ENCODE measurements at places on chromosomes 12 and 14.

DNA sequence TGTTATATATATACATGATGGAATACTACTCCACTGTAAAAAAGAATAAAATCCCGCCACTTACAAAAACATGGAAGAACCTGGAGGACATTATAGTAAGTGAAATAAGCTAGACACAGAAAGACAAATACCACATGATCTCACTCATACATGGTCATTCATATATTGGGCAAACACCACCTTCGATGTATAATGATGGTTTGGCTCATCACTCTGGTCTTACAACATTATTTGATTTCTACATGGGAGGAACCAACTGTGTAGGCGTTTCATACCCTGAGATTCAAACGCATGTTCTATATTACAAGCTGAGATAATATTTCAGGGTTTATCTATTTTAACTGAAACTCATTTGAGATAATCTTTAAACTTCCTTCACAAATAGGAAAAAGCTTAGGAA is 48.3 kb downstream of the ABCD2 start:
- no peak for DNase-seq

DNA sequence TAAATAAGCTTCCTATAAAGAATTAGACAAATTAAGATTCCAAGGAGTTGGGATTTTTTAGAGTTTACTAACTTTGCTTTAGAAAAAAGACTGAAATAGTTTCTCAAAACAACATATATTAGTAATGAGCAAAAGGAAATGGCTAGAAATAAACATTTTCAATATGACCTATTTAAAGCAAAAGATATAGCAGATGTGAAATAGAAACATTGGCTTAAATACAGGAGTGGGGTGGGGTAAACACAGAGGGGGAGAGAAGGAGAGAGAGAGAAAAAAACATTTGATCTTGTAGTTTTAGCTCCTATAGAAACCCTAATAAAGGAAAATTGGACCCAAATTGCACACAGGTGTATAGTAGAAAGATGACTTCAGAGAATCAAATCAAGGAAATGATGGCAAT is 794.5 kb downstream of the MED13L start:
- DNase-seq: no peak

DNA sequence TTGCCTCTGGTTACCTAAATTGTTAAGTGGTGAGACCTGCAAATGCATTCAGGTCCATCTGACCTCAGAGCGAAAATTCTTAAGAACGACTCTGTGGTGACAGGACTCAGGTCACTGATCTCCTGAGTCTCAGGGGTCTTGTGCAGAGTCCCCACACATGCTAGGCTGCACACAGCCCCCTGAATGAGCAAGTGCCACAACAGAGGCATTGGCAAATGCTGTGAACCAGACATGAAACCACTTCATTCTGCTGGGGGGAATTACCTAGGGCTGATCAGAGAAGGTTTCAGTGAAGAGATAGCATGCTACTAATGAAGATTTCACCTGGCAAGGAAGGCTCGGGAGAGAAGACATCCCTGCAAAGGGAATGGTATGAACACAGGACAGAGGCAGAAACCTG is 281.6 kb downstream of the ITPR2 start:
- DNase-seq: no peak

GRCh38 chr12:65505386-65506121 is 227.1 kb downstream of the MSRB3 start:
- DNase-seq: no peak

- no peak for DNase-seq
Measured at GRCh38 chr14:89912667-89913211, 41.8 kb downstream of the EFCAB11 start.

GRCh38 chr12:114744691-114745090 is 60.7 kb upstream of the TBX3 start:
- DNase-seq: no peak

GRCh38 chr14:100914597-100915021 is 11.1 kb upstream of the RTL1 start:
- DNase-seq: no peak

DNA sequence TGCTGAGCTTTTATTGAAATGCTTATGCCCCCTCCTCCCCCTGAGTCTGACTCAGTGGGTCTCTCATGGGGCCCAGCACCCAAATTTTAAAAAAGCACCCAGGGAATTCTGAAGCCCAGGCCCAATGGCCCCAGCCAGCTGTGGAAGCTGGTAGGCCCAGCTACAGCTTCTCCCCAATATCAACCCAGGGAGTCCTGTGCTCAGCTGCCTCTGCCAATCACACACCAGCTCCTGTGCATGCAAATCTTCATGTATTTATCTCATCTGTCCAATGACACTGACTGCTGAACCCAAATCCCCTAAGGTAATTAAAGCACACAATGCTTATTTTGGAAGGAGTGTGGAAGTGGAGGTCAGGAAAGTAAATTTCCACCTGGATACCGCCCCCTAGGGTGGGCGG is 76.3 kb downstream of the CCDC88C start:
- no peak for DNase-seq

DNA sequence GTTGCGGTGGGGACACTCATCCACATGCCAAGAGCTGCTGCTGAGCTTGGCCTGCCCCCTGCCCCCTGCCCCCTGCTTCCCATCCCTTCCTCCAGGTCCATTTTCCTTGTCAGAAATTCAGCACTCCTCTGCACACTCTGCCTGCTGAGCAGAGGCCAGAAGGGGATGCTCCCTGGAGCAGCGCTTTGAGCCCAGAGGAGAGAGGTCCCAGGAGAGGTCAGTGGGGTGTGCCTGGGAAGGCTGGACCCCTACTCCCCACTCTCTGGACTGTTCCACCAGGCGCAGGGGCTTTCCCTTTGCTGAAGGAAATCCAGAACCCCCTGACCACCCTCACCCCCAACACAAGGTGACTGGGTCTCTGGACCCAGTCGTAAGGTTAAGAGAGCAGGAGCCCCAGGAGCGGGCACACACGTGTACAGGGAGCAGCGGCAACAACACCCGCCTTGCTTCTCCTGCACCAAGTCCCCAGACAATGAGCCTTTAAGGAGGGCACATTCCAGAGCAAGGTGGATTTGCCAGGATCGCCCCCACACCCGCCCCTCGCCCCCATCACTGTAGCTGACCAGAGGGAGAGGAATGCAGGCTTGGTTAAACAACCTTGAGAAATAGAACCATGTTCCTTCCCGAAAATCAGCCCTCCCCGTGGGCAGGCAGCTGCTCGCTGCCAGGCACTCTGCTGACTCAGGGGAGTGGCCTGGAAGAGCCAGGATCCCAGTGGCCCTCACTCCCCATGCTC is 30.7 kb downstream of the ISCA2 start:
- no peak for DNase-seq

- DNase-seq: peak; percentile 22
Measured at GRCh38 chr14:89276424-89276975, 140.5 kb downstream of the FOXN3 start.

- DNase-seq: no peak
Measured at GRCh38 chr14:99507860-99508640, 26.8 kb downstream of the CCNK start.

DNA sequence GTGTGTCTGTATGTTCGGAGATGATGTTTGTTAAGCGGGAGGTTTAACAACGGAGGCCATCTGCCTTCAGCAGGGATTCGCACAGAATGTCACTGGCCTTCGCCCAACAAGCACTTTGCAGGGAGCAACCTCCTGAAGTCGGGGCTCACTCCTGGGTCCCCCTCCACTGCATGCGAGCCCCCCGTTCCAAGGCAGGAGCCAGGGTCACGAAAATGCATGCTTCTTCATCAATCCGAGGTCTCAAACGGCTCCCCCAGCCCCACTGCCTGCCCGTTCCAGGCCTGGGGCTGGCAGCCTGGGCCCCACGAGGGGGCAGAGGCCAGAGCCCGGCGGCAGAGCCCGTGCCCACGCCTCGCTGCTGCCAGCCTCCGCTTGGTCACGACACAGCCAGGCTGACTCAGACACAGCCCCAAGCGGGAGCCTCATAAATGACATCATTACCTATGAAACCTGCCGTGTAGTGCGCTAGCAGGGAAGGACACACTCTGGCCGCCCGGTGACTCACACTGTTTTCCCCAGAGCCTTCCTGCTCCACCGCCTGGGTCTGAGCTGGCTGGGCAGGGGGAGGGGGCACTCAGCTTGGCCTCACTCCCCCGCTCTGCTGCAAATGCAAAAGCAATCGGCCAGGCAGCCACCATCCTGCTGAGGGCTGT is 169.5 kb upstream of the RTL1 start:
- no peak for DNase-seq

DNA sequence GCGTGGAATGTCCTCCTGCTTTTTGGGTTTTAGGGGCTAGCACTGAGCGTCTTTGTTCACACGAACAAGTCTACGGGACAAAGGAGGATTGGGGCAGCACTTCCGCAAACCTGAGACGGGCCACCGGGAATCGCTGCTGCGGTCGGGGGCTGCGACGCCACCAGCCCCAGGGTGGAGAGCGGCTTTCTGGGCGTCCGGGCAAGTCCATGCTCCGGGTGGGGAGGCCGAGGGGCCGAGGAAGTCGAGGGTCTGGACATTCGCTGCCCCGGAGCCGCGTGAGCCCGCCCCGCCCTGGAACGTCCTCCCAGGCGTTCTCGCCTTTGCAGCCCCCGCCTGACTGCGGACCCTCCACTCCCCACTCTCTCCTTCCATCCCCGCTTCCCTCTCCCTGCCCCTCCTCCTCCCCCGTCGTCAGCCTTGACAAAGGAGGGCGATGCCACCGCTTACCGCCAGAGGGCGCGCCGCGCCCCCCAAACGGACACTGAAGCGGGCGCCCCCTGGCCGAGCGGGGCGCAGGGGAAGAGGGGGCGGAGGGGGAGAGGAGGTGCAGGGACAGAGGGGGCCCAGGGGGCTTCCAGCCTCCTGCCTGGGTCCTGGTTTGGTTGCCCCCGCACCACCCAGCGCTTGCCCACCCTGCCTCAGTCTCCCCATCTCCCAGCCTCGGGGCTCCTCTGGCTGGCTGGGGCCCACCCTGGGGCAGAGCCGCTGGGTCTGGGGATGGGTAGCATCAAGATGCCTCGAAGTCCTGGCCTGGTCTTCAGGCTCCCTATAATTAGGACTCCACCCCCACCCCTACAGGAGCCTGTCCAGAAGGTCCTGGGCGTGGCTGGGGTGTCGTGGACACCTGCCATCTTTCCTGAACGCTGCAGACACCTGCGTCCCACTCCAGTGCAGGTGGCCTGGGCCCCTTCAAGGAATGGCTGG is 39.1 kb upstream of the INF2 start:
- DNase-seq: peak; percentile 67

DNA sequence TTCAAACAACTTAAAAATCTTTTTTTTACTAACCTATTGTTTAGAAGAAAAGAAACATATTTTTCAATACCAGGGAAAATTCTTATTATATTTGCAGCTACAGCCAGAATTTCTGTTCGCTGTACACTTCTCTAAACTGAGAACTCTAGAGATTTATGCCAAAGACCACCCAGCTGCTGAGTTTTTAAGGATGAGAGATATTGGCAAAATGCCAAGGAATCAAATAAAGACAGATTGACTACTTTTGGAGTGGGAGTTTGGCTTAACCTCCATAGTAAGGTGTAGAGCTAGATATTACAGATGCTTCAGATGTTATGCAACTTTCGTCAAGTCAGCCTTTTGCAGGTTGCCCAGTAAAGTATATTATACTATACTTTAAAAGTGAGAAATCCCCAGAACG is 71.8 kb downstream of the TTLL5 start:
- no peak for DNase-seq
